ENCODE measurements at places on chromosomes 1 and 21.

DNA sequence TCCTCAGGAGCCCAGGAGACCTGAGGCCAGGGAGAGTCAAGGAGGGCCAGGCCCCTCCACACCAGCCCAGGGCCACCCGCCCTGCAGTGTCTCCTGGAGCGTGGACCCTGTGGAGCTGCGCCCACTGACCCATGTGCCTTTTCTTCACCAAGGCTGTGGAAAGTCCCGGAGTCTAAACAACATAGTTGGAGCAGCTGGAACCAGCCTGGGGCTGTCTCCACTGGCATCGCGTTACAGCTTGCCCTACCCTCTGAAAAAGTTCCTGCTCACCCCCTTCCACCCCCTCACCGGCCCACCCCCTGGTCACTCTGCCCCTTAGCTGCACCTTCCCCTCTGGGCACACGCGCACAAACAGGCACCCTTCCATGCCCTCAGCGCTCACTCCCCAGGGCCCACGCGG, 18.3 kb downstream of the KCNC4 start:
- DNase-seq: no peak

DNA sequence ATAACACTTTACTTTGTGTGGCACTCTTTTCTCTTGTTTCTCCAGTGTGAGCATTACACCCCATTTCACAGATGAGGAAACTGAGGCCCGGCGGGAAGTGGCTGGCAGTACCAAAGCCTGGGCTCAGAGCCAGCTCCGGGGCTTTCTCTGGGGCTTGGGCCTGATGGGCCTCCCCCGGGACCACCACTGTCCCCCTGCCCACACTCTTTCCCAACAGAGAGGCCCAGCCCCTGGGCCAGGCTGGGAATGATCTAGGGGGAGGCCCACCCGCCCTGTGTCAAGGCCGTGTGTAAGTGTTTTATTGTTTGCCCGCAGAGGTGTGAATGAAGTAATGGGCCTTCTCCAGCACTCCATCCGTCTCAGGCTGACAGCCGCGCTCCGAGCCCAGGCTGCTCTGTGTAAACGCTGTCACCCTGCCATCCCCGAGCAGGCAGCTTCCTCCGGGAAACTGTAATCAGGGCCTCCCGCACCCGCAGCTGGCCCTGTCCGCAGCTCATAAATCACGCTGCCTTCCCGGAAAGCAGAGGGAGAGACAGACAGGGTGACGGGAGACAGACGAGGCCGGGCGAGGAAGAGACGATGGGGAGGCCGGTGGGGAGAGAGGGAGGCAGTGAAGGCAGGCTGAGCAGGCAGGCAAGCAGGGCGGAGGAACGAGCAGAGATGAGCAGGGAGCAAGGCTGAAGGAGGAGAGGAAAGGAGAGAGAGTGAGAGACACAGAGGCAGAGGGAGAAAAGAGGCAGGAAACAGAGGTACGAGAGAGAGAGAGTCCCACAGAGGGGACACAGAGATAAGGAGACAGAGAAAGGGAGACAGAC, 109.7 kb upstream of the ZBTB40 start:
- no peak for DNase-seq

DNA sequence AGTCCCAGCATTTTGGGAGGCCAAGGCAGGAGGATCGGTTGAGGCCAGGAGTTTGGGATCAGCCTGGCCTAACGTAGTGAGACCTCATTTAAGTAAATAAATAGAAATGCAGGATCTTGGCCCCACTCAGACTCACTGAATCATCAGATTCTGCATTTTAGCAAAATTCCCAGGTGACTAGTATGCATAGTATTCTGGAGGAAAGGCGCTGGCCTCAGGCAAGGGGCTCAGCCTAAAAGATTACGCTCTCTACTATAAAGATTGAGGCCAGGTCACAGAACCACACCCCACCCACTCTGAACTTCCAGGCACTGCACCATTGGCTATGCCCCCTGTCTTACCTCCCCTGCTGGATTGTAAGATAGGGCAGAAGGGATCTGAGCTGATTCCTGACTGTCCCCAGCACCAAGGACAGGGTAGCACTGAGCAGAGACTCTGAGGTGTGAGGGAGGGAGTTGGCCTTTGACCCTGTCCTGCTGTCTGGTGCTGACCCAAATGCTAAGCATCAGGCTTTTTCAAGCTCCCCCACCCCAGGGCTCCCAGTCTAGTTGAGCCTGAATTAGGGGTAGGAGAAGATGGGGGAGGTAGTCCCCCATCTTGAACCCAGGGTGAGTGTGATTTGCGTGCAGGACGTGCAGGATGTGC, 2.7 kb downstream of the FOXE3 start:
- DNase-seq: no peak

DNA sequence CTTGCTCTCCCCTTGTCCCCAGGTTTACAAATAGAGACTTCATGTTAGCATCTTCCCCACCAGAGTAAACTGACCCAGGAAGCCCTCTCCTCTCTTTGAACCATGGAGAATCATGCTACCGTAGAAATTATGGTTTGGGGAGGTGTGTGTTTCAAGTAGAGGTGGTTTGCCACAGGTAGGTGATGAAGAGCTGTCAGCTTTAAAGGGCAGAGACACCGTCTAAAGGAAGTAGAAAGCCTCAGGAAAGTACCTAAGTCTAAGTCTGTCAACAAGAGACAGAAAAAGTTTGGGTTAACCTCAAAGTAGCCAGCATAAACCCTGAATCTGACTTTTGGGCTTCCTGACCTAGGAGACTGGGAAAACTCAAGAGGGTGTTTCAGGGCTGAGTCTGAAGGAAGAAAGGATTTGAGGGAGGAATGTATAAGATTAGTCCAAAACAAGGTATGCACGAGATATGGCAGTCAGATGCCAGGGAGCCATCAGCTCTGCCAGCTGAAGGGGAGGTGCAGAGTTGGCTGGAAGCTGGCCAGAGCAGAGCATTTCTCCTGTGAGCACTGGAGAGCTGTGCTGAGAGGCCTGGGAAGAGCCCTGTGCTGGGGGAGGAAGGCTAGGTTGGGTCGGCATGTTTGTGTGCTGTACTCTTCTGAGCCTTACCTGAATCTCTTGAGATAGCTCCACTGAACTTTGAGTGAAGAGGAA, 14.3 kb downstream of the ADAMTSL4 start:
- peak; percentile 50 for DNase-seq

Data from T-helper 22 cell (primary cell).